ENCODE measurements at places on chromosomes 13 and 19. TPM values are rescaled to one million over a fixed set of nuclear protein-coding genes. Genes with fewer than 3 reads are reported as not detected.

TMEM238 gene
- total RNA-seq: 0.33 TPM

KPNA3 gene
- total RNA-seq: 34.9 TPM

DACH1 gene
- 0.37 TPM for total RNA-seq

PCDH9 gene
- total RNA-seq: 3.6 TPM

MAG gene
- total RNA-seq: not detected

PSG3 gene
- not detected for total RNA-seq

ZNF565 gene
- total RNA-seq: 5.2 TPM

FPR3 gene
- total RNA-seq: not detected

RFPL4AL1 gene
- not detected for total RNA-seq

RYR1 gene
- 0.11 TPM for total RNA-seq

PROZ gene
- not detected for total RNA-seq

ZNF468 gene
- 29.2 TPM for total RNA-seq

RXFP2 gene
- total RNA-seq: not detected

TMEM150B gene
- not detected for total RNA-seq

ZNF667 gene
- 5.5 TPM for total RNA-seq

FFAR2 gene
- total RNA-seq: not detected

FRY gene
- total RNA-seq: 50.4 TPM

NCR1 gene
- not detected for total RNA-seq

CRTC1 gene
- total RNA-seq: 2.1 TPM

VSIG10L gene
- 0.22 TPM for total RNA-seq

ZNF579 gene
- 3.8 TPM for total RNA-seq

ATP1A3 gene
- 0.37 TPM for total RNA-seq

NFIX gene
- total RNA-seq: 59.8 TPM

FBXO27 gene
- total RNA-seq: 3.4 TPM

CD22 gene
- 0.25 TPM for total RNA-seq

SKA3 gene
- 9.7 TPM for total RNA-seq

C19orf18 gene
- total RNA-seq: not detected

TSSK6 gene
- total RNA-seq: 2.0 TPM

TSHZ3 gene
- 14.0 TPM for total RNA-seq

OR7A5 gene
- total RNA-seq: not detected

RASGRP4 gene
- total RNA-seq: not detected

RDH8 gene
- total RNA-seq: not detected

SPRED3 gene
- total RNA-seq: 2.4 TPM

TGFB1 gene
- 8.7 TPM for total RNA-seq

ZNF724 gene
- total RNA-seq: 11.6 TPM

IZUMO4 gene
- total RNA-seq: 2.1 TPM

SERTM1 gene
- total RNA-seq: under 0.01 TPM

ERICH4 gene
- total RNA-seq: not detected

SYNE4 gene
- not detected for total RNA-seq

ATXN8OS gene
- total RNA-seq: not detected

KLK1 gene
- not detected for total RNA-seq

PHLDB3 gene
- total RNA-seq: 11.6 TPM

SRRM5 gene
- not detected for total RNA-seq

ALOX5AP gene
- total RNA-seq: 0.25 TPM

ZNF554 gene
- total RNA-seq: 3.6 TPM

FBXO17 gene
- total RNA-seq: 33.9 TPM

NLRP7 gene
- 0.22 TPM for total RNA-seq
